ENCODE measurements at places on chromosomes 12 and 14. TPM values are rescaled to one million over a fixed set of nuclear protein-coding genes. Genes with fewer than 3 reads are reported as not detected.

PPM1H gene
- 24.1 TPM for total RNA-seq

LBHD2 gene
- not detected for total RNA-seq

GNG2 gene
- 9.3 TPM for total RNA-seq

PPP1CC gene
- 224 TPM for total RNA-seq

MEG3 gene
- total RNA-seq = 34.1 TPM

AP4S1 gene
- 16.9 TPM for total RNA-seq

TAS2R42 gene
- total RNA-seq = not detected

DACT1 gene
- total RNA-seq = 49.6 TPM

KCNC2 gene
- not detected for total RNA-seq

OTUB2 gene
- total RNA-seq = 0.37 TPM

TOMM20L gene
- not detected for total RNA-seq

PCED1B gene
- total RNA-seq = 9.5 TPM

TNFAIP2 gene
- 81.4 TPM for total RNA-seq

NINJ2 gene
- total RNA-seq = 5.4 TPM

TMTC1 gene
- 75.0 TPM for total RNA-seq

ERP27 gene
- total RNA-seq = 2.6 TPM
